ENCODE measurements at places on chromosomes 6 and 20. TPM values are rescaled to one million over a fixed set of nuclear protein-coding genes. Genes with fewer than 3 reads are reported as not detected.

Gene GABRR1
- total RNA-seq: not detected

Gene BMP7
- 9.6 TPM for total RNA-seq

Gene PANK2
- total RNA-seq: 35.2 TPM

Gene DEFB116
- total RNA-seq: not detected

Gene ACTL10
- 0.74 TPM for total RNA-seq

Gene CST9L
- total RNA-seq: not detected

Gene UNC5CL
- total RNA-seq: 0.25 TPM

Gene RAD21L1
- total RNA-seq: under 0.01 TPM

Gene HTR1E
- not detected for total RNA-seq

Gene CCHCR1
- total RNA-seq: 6.1 TPM

Gene PRICKLE4
- total RNA-seq: 0.49 TPM

Gene CEP57L1
- 52.9 TPM for total RNA-seq

Gene C6orf89
- 29.0 TPM for total RNA-seq

Gene FOXS1
- total RNA-seq: 0.74 TPM

Gene LGSN
- total RNA-seq: 0.25 TPM

Gene BHLHE23
- 0.25 TPM for total RNA-seq

Gene PTCHD4
- total RNA-seq: 19.2 TPM

Gene SLC12A5
- total RNA-seq: 17.2 TPM

Gene GFOD1
- 27.0 TPM for total RNA-seq

Gene LAMA2
- 11.8 TPM for total RNA-seq

Gene FAM83B
- 0.49 TPM for total RNA-seq

Gene PFDN4
- 144 TPM for total RNA-seq

Gene THEMIS
- total RNA-seq: 0.25 TPM

Gene BNIP5
- total RNA-seq: 0.25 TPM

Gene DDX43
- 0.25 TPM for total RNA-seq

Gene SAMD3
- total RNA-seq: 6.1 TPM

Gene PRKN
- 6.1 TPM for total RNA-seq

Gene JAG1
- 16.0 TPM for total RNA-seq

Gene SYNDIG1
- total RNA-seq: 16.7 TPM

Gene OLIG3
- not detected for total RNA-seq

Gene RRAGD
- 60.2 TPM for total RNA-seq

Gene OPRM1
- 0.98 TPM for total RNA-seq

Gene GRM4
- 3.7 TPM for total RNA-seq

Gene MOG
- total RNA-seq: 0.25 TPM

Measured in temporal lobe (tissue), 4 donors.